ENCODE measurements at places on chromosomes 2 and 18.

GRCh38 chr2:239558661-239559060 lies 157.8 kb upstream of the HDAC4 start:
- DNase-seq: no peak

GRCh38 chr2:224309176-224309575 lies 92.7 kb downstream of the FAM124B start:
- no peak for DNase-seq

DNA sequence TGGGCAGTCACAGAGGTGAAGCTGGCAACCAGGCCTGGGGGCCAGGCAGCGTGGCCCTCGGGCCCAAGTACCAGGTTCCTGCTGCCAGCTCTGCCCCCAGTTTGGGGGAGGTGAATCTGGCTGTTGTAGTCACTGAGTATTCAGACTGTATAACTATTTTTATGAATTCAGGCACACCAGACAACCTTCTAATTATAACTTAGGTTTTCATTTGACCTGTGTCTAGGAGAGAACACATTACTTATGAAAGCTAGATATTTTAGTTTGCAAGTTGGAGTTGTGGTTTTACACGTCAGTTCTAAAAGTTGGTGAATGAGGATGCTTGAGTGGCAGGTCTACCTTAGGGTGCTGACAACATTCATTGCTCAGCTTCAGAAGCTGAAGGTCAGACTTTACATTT lies 71.7 kb downstream of the LIMS1 start:
- no peak for DNase-seq

GRCh38 chr2:55751966-55752365 lies 58.3 kb upstream of the PNPT1 start:
- no peak for DNase-seq

DNA sequence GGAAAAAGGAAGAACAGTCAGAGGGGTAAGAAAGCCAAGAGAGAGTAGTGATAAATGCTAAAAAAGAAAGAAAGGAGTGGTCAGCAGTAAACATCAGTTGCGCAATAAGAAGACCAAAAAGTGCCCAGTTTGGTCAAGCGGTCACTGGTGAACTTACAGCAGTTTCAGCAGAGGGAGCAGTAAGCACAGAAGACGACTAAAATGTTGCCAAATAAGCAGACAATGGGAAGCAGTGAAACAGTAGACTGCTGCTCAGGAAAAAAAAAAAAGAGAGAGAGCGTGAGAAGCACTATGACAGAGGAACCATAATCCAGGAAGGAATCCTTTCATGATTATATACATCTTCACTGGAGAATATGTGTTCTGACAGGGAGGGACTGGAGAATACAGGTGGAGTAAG lies 45.8 kb downstream of the DNAJC10 start:
- no peak for DNase-seq

- DNase-seq: no peak
These were observed 94.0 kb downstream of the NYAP2 start for GRCh38 chr2:225493420-225494099.
